ENCODE measurements at places on chromosomes 13 and 19. TPM values are rescaled to one million over a fixed set of nuclear protein-coding genes. Genes with fewer than 3 reads are reported as not detected.

DNA sequence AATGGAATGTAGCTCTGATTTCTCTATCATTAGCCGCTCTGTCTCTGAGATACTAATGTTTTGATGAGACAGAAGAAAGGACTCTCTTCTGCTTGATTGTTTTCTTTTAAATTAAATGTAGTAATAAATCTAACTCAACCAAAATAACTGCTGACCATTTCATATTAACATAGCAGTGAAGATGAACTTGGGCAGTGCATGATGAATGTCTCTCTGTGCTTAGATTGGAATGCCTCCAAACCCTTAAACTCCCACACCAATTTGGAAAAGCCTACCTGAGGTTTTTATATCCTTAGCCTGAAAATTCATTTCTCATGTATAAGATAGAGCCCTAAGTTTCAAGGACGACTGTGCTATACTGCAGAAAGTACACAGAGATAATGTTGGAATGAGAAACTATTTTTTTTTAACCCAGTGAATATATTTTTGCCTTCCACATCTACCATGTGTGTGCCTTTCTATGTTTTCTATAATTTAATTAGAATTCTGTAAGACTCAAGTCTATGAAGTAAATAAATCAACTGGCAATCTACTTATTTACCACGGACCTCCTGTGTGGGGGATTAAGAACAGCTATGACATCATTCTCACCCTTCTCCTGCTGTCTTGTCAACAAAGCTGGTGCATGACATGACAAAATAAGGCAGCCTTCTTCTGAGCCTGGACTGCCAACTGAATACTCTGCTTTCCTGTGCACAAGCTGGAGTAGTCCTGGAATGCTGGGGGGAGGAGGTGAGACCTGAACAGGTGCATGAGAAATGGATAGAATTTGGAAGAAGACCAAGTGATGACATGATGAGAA lies 155.5 kb downstream of the FGF9 start:
- DNase-seq: no peak

DNA sequence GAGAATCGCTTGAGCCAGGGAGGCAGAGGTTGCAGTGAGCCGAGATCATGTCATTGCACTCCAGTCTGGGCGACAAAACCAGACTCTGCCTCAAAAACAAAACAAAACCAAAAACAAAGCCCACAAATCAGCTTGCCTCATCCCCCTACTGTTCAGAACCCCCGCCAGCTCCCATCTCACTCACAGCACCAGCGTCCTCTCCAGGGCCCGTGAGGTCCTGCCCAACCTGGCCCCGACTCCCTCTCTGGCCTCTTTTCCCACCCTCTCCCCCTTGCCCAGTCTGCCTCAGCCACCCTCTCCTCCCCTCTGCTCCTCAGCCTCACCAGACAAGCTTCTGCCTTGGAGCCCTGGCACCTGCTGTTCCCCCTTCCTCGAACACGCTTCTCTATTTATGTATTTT lies 3.8 kb downstream of the SLC8A2 start:
- DNase-seq: no peak

Gene APC2
- total RNA-seq: 0.02 TPM

GRCh38 chr13:91214031-91214430 lies 133.5 kb upstream of the MIR17HG start:
- no peak for DNase-seq

DNA sequence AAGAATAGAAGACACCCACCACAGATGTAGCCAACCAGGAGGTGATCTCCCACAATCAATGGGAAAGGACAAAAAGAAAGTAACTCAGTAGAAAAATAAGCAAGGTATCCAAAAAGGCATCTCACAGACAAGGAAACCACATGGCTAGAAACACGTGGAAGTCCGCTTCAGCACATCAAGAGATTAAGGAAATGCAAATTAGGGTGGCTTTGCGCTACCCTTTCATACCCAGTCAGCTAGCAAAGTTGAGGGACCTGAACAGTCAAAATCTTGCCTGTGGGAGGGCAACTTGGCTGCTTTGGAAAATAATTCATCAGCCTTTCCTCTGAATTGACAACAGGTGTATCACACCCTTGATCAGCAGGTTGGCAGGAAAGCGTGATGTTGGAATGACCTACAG lies 11.6 kb upstream of the UQCR11 start:
- no peak for DNase-seq

Gene KCNN4
- total RNA-seq: 34.5 TPM

DNA sequence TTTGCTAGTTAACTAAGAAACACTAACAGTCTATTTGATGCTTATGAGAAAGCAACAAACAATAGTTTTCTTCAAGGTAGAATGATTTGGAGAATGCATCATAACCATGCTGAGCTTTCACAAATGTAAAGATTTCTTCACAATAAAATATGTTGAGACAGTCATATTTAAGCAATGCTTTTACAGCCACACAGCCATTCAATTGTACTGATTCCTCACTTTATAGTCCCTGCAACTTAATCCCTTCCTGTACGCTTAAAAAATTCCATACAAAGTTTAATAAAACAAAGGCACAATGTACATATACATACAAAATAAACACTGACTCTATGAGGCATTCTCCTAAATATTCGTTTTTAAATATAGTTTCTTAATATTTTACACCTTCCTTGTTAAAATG lies 4.7 kb upstream of the ACOD1 start:
- DNase-seq: no peak

Gene PSG2
- total RNA-seq: not detected

- DNase-seq: no peak
These were observed 73.0 kb downstream of the COL4A1 start for GRCh38 chr13:110233951-110234280.

- no peak for DNase-seq
These were observed 10.6 kb upstream of the CEACAM21 start for GRCh38 chr19:41565379-41565720.

- no peak for DNase-seq
These were observed 1028.0 kb downstream of the UQCRFS1 start for GRCh38 chr19:28184997-28185396.

Gene LSR
- 3.5 TPM for total RNA-seq

Gene NKPD1
- total RNA-seq: 0.17 TPM

DNA sequence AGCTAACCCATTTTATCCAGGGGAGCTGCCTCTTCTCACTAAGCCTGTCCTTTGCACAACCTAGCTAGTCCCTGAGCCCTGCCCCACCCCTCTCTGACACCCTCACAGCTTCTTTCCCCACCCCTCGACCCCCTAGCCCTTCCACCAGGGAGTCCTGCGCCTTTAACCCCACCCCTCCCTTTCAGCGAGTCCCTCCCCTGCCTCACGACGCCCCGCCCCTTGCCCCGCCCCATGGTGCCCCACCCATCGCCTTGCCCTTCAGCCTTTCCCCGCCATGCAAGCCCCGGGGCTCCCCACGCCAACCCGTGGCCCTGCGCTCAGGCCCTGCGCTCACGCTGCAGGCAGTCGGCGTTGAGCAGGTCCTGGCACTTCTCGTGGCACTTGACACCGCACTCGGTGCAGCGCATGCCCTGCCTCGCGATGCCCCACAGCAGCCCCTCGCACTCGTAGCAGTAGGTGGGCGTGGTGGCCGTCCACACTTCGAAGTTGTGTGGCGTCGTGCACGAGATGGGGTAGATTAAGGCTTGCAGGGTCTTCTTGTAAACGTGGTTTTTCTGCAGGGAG lies 40.0 kb downstream of the UNC13A start:
- DNase-seq: no peak

DNA sequence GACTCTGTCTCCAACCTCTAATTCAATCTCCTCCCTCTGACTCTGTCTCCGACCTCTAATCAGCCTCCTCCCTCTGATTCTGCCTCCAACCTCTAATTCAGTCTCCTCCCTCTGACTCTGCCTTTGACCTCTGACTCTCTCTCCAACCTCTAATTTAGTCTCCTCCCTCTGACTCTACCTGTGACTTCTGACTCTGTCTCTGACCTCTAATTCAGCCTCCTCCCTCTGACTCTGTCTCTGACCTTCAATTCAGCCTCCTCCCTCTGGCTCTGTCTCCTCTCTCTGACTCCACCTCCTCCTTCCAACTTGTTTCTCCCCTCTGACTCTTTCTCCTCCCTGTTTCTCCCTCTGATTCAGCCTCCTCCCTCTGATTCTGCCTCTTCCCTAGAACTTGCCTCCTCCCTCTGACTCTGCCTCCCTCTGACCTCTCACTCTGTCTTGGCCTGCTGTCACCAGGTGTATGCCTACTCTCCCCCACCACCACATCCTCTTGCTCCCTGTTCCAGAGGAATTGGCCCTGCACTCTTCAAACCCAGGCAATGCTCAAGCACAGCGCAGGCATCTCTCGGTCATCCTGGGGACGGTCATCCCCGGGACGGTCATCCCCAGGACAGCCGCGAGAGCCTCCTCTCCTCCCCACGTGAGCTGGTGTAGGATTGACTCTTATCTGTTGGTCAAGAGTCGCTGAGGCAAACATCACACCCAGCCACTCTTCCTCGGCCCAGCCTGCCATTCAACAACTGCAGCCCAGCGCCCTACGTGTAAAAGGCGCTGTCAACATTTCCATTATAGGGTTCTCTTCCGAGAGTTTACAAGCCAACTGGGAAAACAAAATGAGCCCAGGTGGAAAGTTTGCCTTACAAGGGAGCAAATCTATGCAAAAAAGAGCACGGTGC lies 60.2 kb downstream of the ZIC5 start:
- no peak for DNase-seq

Gene ZNF256
- total RNA-seq: 9.3 TPM

DNA sequence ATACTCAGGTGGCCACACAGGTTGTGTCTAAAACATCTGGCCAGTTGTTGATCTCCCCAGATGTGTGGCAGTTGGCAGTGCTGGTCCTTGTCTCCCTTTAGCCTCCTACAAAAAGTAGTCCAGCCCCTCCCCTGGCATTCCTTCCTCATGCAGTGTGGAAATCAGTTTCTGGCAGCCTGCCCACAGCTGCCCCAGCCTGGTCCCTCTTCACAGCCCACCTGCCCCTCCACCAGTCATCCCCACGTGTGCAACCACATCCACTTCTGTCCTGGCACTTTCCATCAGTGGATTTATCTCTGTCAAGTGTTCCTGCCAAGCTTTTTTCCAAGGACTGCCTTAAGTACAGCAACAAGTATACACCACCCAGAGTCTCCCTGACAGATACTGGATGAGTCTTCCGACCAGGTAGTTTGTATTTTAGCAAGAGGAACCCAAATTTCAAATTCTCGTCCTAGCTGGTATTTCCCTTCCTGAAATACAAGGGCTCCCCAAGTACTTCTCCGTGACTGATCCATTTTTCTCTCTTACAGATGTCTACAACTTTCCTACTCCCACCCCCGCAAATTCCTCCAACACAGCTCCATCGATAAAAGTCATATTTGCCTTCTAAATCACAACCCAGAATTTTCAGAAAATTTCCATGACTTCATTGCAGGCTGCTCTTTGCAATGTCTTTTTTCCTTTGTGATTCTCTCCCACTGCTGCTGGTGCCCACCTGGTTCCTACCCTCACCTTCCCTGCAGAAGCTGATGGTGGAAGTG lies 313.5 kb downstream of the FOXO1 start:
- DNase-seq: no peak

Data from activated CD4-positive, alpha-beta T cell treated with anti-CD3 and anti-CD28 coated beads, Interleukin-2, amount 10 ng/mL, durations not matched to agents 7 days and 5 days (primary cell).